Fibroblast of lung (primary cell): ENCODE measurements at places on chromosomes 2 and 18. TPM values are rescaled to one million over a fixed set of nuclear protein-coding genes. Genes with fewer than 3 reads are reported as not detected.

DNA sequence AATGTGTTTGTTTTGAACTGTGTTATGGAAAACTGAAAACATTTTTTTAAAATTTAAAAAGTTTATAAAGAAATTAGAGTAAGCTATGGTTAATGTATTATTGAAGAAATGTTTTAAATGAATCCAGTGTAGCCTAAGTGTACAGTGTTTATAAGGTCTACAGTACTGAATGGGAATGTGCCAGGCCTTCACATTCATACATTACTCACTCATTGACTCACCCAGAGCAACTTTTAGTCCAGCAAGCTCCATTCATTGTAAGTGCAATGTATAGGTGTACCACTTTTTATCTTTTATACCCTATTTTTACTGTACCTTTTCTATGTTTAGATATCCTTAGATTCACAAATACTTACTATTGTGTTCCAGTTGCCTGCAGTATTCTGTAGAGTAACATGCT, 215.1 kb upstream of the THUMPD2 start:
- DNase-seq, result peak; percentile 84

DNA sequence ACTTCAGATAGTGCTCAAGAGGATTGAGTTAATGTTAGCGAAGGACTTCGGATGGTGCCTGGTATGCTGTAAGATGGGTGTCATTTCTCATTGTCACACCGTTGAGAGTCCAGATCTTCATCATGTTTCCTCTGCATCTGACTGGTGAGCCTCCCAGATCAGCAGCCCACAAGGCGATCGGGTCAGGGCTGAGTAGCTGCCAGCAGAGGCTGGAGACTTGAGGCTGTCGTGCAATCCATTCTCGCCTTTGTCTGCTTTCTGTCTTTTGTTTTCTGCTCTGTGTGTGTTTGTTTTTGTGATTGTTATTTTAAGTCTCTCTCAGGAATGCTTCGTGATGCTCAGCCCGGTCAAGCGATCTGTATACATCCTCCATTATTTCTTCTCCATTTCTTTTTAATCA, 95.8 kb downstream of the TGOLN2 start:
- no peak for DNase-seq

- no peak for DNase-seq
These were observed 100.9 kb downstream of the MTCL1 start for GRCh38 chr18:8806100-8806797.

- peak; percentile 56 for DNase-seq
These were observed 27.0 kb downstream of the DNMT3A start for GRCh38 chr2:25314514-25315315.

GRCh38 chr2:178422097-178422496, 28.9 kb downstream of the PRKRA start:
- no peak for DNase-seq

- DNase-seq, result peak; percentile 74
These were observed 76.2 kb downstream of the CDK15 start for GRCh38 chr2:201882353-201883090.

DNA sequence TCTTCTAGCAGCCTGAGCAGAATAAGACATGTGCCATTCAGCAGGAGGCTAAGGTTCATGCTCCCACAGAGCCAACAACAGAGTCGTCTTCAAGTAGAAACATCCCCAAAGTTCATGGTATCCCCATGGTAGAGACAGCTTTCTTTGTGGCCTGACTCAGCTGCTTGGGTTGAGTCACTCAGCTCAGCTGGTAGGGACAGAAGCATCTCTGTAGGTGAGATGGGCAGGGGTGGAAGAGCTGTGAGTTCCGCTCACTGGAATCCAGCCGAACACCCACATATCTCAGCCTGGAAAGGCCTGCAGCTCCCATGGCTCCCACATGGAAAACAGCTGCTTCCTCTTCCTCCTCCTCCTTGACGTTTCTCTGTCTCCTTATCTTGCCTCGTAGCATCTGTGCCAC, 792.7 kb downstream of the RNF144A start:
- no peak for DNase-seq

CASP10 gene
- total RNA-seq, result 4.9 and 8.1 TPM in 2 replicates
